ENCODE measurements at places on chromosomes 6 and 20. TPM values are rescaled to one million over a fixed set of nuclear protein-coding genes. Genes with fewer than 3 reads are reported as not detected.

DNA sequence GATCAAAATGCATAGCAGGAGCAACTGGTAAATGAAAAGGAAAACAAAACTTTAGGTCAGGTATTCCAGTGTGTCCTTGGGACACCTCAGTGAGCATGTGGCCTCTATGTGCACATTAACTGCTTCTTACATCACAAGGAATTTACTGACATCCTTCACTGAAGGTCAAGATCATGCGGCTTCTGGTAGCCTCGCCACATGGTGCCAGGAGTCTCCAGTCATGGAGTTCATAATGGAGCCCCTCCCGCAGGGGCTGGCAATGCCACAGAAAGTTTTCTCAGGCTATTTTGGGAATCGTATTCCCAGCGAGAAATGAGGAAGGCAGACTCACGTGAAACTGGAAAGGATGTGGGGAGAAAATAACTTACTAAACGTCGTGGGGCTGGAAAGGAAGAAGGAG, 19.7 kb upstream of the SLC22A3 start:
- DNase-seq: no peak

DNA sequence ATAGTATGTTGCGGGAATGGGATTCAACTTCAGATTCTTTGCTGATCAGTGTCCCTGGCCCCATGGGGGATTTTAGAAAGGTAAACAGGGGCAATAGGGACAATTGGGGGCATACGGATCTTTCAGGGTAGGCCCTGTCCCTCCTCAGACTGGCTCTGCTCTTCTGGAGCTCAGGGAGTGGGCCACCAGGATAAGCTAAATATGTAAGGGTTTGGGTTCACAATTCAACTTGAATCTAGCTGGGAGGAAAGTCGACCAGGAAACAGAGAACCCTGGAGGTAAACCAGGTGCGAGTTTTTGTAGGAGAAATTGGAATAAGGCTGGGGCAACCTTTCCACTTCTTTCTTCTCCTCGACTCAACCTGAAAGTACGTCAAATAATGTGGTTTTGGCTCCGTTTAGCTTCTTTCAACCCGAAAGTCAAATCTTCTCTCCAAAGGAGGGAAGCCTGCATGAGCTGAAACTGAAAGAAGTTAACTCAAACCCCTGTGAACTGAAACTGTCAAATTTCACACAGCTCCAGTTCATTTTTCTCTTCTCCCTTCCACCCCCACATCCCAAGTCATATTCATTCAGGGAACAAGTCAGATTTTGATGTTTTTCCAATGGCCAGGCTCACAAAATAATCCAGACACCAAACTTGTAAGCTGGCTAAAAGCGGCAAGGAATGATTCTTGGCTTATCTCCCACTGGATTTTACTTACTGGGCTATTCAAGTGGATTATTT, 278.2 kb downstream of the CLIC5 start:
- no peak for DNase-seq

DNA sequence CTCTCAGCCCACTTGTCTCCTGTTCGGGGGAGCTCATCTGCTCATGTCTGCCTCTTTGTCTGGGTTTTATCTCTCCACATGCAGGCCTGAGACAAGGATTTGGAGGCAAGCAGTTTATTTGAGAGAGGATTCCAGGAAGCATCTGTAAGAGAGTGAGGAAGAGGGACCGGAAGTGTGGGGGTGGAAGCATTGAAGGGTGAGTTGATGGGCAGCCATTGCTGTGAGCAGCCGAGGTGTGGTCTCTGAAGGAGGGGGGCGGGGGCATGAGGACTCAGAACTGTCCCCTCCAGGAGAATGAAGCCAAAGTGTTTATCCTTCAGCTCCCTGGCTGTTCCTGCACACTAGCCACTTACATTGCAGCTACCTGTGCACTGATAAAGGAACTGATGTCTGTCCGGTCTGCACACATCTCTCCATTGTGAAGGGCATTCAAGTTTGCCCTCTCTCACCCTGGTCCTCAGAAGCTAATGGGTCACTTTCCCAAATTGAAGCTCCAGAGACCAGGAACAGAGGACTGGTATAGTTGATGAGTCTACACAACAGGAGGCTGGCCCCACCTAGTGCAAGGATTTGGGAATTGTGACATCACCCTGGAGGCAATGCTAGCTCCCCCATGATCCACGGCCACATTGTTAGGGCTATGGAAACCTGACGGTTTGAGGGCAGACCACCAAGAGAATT, 100.5 kb upstream of the FOXA2 start:
- DNase-seq: no peak

DNA sequence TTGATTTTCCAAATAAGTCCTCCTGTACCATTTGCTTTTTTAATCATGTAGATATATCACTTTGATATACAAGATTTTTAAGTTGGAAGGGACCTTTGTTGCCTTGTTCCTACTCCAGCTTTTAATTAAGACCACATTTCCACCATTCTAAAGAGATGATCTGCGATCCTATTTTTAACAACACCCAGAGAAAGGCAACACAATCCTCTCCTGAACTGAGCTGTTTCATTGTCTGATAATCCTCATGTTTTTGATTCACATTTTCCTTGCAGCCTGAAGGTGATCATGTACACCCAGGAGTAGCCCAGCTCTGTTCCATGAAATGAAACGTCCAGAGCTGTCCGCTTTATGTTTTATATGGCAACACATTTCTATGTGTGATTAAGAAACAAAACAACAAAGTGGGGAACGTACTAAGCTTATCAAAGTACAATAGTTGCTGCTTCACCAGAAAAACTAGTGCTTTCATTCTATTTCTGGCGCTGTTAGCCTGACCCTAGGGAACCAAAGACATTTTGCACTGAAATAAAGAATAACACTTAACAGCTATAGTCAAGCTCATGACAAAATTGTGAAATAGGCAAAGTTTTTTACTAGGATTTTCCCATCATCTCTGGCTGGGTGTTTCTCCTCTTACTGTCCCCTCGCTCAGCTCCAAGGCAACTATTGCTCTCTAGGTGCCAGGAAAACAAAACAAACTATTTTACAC, 22.6 kb upstream of the TRAF3IP2 start:
- DNase-seq: no peak

GRCh38 chr6:54700158-54700557, 146.4 kb upstream of the FAM83B start:
- DNase-seq: no peak

- no peak for DNase-seq
Observed at GRCh38 chr20:15890407-15890982, 682.8 kb downstream of the KIF16B start.

CASS4 gene
- 0.47 TPM for total RNA-seq

SOX18 gene
- total RNA-seq: 30.5 TPM

CEP162 gene
- total RNA-seq: 4.0 TPM

RAET1L gene
- not detected for total RNA-seq

MEI4 gene
- total RNA-seq: 0.52 TPM

All from left ventricle myocardium inferior (tissue), 1 donor.